Pancreas (tissue), 10 donors: ENCODE measurements at places on chromosomes 7 and 10. TPM values are rescaled to one million over a fixed set of nuclear protein-coding genes. Genes with fewer than 3 reads are reported as not detected.

DNA sequence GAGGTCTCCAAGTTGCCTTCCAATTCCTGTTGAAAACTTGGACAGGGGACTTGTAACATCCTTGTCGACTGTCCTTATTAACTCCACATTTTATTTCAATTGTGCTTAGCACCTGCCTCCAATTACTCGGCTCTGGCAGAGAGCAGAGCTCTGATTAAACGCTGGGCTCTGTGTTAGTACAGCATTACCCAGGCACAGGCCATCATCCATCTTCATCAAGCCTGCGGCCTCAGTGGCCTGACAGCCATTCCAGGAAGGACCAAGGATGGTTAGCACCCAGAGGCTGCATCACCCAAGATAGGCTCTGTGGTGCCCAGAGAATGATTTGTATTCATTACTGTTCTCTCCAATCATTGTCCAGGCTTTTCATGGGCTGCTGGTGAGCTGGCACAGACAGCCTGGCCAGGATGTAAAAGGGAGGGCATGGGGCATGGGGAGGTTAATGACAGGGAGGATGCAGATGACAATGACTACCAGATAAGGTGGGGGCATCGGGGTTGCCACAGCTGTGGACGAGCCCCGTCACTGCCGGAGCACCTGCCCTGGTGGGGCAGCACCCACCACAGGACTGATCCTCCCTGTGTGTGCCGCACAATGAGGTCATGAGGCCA, 123.3 kb downstream of the PTPN20 start:
- H3K27me3 ChIP-seq: no peaks in the 10 kb centered on the region
- no peaks in the 10 kb centered on the region for H3K36me3 ChIP-seq
- no peak overlapping the region for H3K27ac ChIP-seq
- no peak for DNase-seq

GRCh38 chr7:5289355-5289754, 6.6 kb downstream of the SLC29A4 start:
- H3K27me3 ChIP-seq: no peaks in the 10 kb centered on the region
- DNase-seq: no peak
- no peaks in the 10 kb centered on the region for H3K36me3 ChIP-seq
- no peak overlapping the region for H3K27ac ChIP-seq
- peaks cover 2% of the 10 kb centered on the region for H3K4me1 ChIP-seq

DNA sequence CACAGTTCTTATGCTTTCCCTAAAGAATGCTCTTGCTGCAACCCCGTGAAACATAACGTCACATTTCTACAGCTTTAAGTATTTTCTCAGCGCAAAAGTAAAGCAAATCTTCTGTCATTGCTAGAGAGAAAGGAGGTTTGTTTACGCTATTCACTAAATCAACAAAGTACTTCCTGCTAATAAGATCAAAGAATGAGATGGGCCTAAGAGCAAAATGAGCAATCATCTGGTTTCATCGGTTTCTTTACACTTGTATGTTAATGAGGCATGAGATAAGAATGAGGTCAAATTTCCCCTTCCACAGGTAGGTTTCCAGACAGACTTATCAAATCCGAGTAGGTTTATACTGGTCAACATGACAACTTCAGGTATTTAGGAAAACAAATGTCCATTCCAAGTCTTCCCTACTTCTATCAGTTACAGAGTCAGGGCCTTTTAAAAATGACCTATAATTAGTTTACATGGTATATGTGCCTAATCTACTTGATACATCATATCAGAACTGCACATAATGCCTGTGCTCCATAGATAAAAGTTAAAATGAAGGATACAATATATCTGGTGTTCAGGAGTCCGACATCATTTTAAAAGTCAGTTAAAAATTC, 8.4 kb downstream of the USP6NL start:
- peak overlapping the region; percentile 15 for H3K27ac ChIP-seq
- no peak overlapping the region for H3K4me3 ChIP-seq
- H3K27me3 ChIP-seq: no peaks in the 10 kb centered on the region
- no peak for DNase-seq

DNA sequence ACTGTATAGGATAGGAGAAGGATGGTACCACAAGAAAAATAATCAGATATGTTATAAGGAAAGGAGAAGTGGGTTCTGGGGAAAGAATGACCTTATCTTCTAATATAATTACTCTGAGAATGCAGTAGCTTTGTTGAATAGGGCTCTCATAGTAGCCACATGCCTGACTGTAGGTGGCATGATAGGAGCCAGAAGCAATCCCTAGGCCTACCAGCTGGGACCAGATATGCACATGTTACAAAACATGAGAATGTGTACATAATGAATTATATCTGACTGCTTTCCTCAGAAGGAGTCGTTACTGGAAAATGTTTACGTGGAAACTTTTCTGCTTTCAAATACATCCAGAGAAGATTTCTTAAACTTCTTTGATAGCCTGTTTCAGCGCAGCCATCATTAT, 53.2 kb upstream of the FAM3C start:
- no peak overlapping the region for H3K4me3 ChIP-seq
- H3K4me1 ChIP-seq: no peaks in the 10 kb centered on the region
- DNase-seq: no peak
- no peak overlapping the region for H3K27ac ChIP-seq
- no peaks in the 10 kb centered on the region for H3K27me3 ChIP-seq

GRCh38 chr10:73552819-73553715, 38.1 kb downstream of the USP54 start:
- no peaks in the 10 kb centered on the region for H3K27me3 ChIP-seq
- no peak overlapping the region for H3K4me3 ChIP-seq
- no peak for DNase-seq
- H3K4me1 ChIP-seq: no peaks in the 10 kb centered on the region

GRCh38 chr7:44394112-44394447, 68.7 kb upstream of the CAMK2B start:
- no peak overlapping the region for H3K27ac ChIP-seq
- no peak for DNase-seq
- no peak overlapping the region for H3K4me3 ChIP-seq
- H3K36me3 ChIP-seq: peaks cover 6% of the 10 kb centered on the region
- no peaks in the 10 kb centered on the region for H3K27me3 ChIP-seq

DNA sequence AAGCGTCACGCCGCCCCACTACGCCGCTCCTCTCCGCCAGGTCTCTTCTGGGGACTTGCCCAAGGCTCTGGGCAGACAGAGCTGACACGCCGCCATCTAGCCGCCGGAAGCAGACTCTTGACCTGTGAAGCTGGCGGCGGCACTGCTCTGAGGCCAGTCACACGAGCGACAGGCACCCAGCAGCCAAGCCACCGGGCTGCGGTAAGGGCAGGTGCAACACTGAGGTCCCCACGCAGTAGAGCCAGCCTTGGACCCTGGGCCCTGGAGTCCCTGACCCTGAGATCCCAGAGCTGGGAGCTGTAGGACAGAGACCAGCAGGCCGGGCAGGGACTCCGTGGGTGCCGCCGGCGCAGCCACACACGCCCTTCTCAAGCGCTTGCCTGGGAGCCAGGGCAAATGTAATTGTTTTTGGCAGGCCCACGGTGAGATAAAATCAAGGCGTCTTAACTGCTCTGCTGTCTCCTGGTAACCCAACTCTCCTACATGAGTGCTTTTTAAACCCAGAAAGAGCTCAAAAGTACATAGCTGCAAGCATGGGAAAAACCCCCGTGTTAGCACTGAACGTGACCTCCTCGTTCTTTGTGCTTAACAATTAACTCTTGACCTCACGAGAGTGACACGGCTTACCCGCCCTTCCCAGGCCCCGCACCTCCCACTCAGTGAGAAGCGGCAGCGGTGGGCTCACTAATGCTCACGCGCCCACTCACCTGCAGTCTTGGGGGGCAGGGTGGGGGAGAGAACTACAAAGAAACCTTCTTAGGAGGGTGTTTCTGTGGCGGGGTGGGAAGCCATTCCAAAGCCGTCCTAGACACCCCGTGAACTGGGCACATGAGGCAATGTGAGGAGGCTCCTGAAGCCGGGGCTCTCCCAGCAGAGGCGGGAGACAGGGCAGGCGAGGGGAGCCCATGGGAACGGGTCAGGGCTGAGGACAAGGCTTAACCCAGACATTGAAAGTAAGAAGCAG, 8.5 kb downstream of the GPER1 start:
- no peak for DNase-seq
- H3K4me3 ChIP-seq: no peak overlapping the region
- H3K4me1 ChIP-seq: no peaks in the 10 kb centered on the region
- no peak overlapping the region for H3K27ac ChIP-seq
- no peaks in the 10 kb centered on the region for H3K36me3 ChIP-seq
- no peaks in the 10 kb centered on the region for H3K27me3 ChIP-seq

GRCh38 chr7:87797798-87798403, 78.3 kb downstream of the SLC25A40 start:
- DNase-seq: no peak
- H3K27ac ChIP-seq: no peak overlapping the region
- no peaks in the 10 kb centered on the region for H3K27me3 ChIP-seq
- no peaks in the 10 kb centered on the region for H3K4me1 ChIP-seq
- no peak overlapping the region for H3K4me3 ChIP-seq

GRCh38 chr10:52631648-52632047, 140.9 kb downstream of the MBL2 start:
- H3K27me3 ChIP-seq: no peaks in the 10 kb centered on the region
- DNase-seq: no peak
- no peak overlapping the region for H3K4me3 ChIP-seq
- H3K27ac ChIP-seq: no peak overlapping the region

GRCh38 chr7:100476101-100476780, 2.8 kb downstream of the TSC22D4 start:
- H3K4me1 ChIP-seq: peaks cover 17% of the 10 kb centered on the region
- no peak overlapping the region for H3K4me3 ChIP-seq
- H3K27ac ChIP-seq: no peak overlapping the region
- DNase-seq: peak; percentile 3

GRCh38 chr7:158816995-158817394, 12.3 kb downstream of the ESYT2 start:
- H3K36me3 ChIP-seq: no peaks in the 10 kb centered on the region
- H3K27me3 ChIP-seq: no peaks in the 10 kb centered on the region
- peak overlapping the region; percentile 85 for H3K27ac ChIP-seq
- H3K4me3 ChIP-seq: no peak overlapping the region

NCOA4 gene
- polyA plus RNA-seq: 16.7 TPM

ASB10 gene
- polyA plus RNA-seq: not detected

NPY4R2 gene
- polyA plus RNA-seq: not detected

RBM20 gene
- polyA plus RNA-seq: 23.6 TPM

DNA sequence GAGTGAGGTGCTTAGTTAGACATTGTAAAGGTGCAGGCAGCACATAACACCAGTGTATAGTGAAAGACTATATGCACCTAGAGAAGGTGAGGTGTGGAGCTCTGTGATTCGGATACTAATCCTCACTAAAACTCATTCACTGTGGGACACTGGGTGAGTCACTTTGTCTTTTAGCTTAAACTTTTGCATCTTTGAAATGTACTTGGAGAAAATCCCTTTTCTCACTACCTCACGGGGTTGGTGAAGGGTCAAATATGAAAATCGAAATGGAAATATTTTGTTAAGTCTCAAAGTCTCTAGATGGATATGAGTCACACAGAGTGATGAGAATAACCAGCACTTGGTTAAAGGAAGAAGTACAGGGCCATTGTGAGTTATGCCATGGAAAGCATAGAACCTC, 38.0 kb downstream of the MDFIC start:
- no peaks in the 10 kb centered on the region for H3K27me3 ChIP-seq
- H3K4me3 ChIP-seq: no peak overlapping the region
- no peak overlapping the region for H3K27ac ChIP-seq

- H3K36me3 ChIP-seq: no peaks in the 10 kb centered on the region
- no peak overlapping the region for H3K4me3 ChIP-seq
- no peaks in the 10 kb centered on the region for H3K27me3 ChIP-seq
- H3K4me1 ChIP-seq: no peaks in the 10 kb centered on the region
These were observed 734 bp downstream of the ABCB4 start for GRCh38 chr7:87474533-87475358.

DNA sequence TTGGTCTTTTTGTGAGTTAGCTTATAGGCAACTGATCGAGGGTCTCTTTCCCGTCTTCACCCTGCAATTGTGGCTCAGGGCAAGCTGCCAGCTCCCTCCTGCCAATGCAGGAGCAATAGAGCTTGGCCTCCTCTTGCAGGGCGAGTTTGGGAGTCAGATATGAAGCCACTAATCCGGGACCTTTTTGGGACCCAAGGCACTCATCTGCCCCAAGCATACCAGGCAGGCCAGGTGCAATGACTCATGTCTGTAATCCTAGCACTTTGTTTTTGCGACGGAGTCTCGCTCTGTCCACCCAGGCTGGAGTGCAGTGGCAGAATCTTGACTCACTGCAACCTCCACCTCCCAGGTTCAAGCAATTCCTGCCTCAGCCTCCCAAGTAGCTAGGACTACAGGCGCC, 21.1 kb downstream of the LIMK1 start:
- H3K4me3 ChIP-seq: no peak overlapping the region
- H3K36me3 ChIP-seq: no peaks in the 10 kb centered on the region
- no peaks in the 10 kb centered on the region for H3K4me1 ChIP-seq
- no peak for DNase-seq

DNA sequence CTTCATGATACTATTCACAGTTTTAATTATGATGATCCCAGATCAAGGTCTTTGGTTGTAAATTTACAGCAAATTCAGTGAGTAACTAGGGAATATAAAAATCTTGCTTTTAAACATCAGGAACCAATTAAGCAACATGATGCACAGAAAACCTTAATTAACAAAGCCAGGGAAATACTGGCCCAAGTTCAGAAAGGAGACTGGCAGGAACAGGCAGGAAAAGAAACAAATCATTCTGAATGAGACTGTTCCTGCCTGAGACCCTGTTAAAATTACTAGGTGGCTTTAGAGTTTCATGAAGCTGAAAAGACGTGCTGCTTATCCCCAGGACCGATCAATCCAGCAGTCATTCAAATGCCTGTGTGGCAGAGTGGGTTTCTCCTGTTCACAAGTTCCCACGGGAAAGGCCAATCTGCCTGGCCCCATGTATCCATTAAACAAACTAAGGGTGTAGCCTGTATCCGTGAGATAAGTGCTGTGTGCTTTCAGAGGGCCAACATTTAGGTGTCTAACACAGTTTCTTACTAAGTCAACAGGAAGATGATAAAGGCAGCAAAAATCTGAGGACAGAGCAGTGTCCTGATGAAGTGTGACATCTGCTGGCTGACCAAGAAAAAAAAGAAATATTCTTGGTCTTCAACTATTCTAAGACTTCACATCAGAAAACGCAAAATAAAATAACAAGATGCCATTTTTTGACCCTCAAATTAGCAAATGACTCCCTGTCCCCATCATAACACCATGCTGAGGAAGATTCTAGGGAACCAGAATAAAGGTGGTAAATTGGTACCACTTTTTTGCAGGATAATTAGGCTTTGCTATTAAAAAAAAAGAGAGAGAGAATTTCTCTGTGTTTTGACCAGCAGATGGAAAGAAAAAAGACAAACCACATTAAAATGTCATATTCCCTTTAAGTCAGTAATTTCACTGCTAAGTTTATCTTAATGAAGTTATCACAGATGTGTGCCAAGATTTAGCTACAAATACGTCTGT, 34.2 kb downstream of the PUS7 start:
- H3K4me1 ChIP-seq: no peaks in the 10 kb centered on the region
- no peak for DNase-seq
- H3K36me3 ChIP-seq: no peaks in the 10 kb centered on the region
- no peak overlapping the region for H3K27ac ChIP-seq
- H3K4me3 ChIP-seq: no peak overlapping the region

GRCh38 chr7:110621289-110621688, 469.6 kb upstream of the LRRN3 start:
- H3K27me3 ChIP-seq: no peaks in the 10 kb centered on the region
- no peak overlapping the region for H3K4me3 ChIP-seq
- H3K27ac ChIP-seq: no peak overlapping the region

FAM25G gene
- not detected for polyA plus RNA-seq

ADARB2 gene
- polyA plus RNA-seq: 10.1 TPM

GRCh38 chr7:69418869-69419670, 179.2 kb upstream of the AUTS2 start:
- no peak for DNase-seq
- no peaks in the 10 kb centered on the region for H3K4me1 ChIP-seq
- H3K27ac ChIP-seq: no peak overlapping the region
- no peaks in the 10 kb centered on the region for H3K36me3 ChIP-seq
- no peaks in the 10 kb centered on the region for H3K27me3 ChIP-seq

LIPJ gene
- polyA plus RNA-seq: 1.2 TPM
